ENCODE measurements at places on chromosomes 1 and 21. TPM values are rescaled to one million over a fixed set of nuclear protein-coding genes. Genes with fewer than 3 reads are reported as not detected.

Gene NTRK1
- 0.60 TPM for polyA plus RNA-seq

Gene TMEM82
- polyA plus RNA-seq, result 4.8 TPM

Gene RGS5
- polyA plus RNA-seq, result 2.8 TPM

Gene CRYZ
- 25.2 TPM for polyA plus RNA-seq

Gene TINAGL1
- polyA plus RNA-seq, result 40.9 TPM

Gene PEAR1
- 0.69 TPM for polyA plus RNA-seq

Gene NBPF20
- 0.46 TPM for polyA plus RNA-seq

Gene ACADM
- polyA plus RNA-seq, result 197 TPM

Gene AMPD1
- polyA plus RNA-seq, result not detected

Gene C1orf94
- not detected for polyA plus RNA-seq

Gene CNIH3
- 1.4 TPM for polyA plus RNA-seq

Gene TMEM81
- 1.8 TPM for polyA plus RNA-seq

Gene OR2L13
- not detected for polyA plus RNA-seq

Gene DISP3
- polyA plus RNA-seq, result not detected

Gene RHD
- not detected for polyA plus RNA-seq

Gene PPM1J
- polyA plus RNA-seq, result 2.5 TPM

Data from sigmoid colon (tissue), 7 donors.